Stimulated activated CD4-positive, alpha-beta T cell treated with anti-CD3 and anti-CD28 coated beads, TNF-alpha, amount 100 ng/mL, for 4 hours (primary cell): ENCODE measurements at places on chromosomes 13 and 19.

GRCh38 chr13:32669030-32669646, 82.9 kb downstream of the PDS5B start:
- DNase-seq = no peak

DNA sequence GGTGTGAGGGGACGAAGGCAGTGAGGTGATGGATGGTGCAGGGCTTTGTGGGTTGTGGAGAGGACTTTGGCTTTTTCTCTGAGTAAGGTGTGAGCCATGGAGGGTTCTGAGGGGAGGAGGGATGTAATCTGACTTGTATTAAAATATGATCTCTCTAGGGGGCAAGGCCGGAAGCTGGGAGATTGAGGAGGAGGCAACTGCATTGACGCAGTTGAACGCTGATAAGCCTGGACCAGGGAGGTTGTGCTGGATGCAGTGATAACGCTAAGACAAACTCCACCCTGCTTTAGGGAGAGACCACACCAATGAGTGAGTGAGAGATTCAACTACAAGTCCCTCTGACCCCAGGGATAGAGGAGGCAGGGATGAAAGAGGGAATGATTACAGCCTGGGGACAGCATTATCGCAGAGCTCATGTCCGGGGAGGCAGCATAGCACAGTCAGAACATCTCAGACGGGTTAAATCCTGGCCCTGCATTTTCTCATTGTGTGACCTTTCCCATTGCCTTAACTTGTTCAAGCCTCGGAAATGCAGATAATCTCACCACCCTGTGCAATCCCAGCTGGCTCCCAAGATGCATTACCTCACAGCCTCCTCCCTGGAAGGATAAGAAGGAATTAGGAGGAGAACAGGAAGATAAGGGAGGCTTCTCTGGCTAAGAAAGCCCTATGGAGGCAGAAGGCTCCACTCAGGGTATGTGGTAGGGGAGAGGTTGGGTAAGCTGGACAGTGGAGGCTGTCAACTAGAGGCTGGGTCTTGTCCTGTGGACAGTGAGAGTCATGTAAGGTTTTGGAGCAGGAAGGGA, 124.2 kb downstream of the CACNA1A start:
- no peak for DNase-seq

DNA sequence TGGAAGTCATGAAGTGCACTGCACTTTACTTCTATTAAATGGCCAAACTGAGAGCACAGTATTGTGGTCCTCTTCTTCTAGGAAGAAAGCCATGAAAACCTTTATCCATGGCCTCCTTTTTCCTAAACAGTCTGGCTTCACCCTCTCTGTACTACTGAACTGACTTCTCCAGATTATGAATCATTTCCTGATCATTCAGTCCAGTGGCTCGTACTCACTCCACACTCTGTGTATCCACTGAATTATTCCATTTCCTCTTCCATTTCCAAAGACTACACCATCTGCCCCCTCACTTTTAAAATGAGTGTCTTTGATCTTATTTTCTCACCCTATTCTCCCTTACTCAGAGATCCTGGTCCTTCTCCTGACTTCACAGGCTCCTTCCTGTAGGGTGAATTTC, 29.7 kb upstream of the FREM2 start:
- no peak for DNase-seq

GRCh38 chr19:49889687-49890348, 6.9 kb downstream of the IL4I1 start:
- peak; percentile 54 for DNase-seq

DNA sequence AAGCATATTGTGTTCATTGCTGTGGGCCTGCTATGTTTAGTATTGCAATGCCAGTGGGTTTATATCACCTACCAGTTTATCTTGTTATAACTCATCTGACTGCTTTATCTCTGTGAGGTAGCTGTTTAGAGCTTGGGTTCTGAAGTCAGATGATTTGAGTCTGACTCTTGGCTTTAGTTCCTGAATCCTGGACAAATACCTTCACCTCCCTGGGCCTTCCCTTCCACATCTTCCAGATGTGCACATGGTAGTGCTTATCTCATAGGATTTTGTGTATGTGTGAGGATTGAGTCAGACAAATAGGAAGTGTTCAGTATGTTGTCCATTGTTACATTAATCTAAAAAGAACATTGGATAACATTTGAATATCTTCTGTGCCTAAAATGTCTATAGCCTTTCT, 63.5 kb upstream of the ANKRD10 start:
- DNase-seq = no peak

DNA sequence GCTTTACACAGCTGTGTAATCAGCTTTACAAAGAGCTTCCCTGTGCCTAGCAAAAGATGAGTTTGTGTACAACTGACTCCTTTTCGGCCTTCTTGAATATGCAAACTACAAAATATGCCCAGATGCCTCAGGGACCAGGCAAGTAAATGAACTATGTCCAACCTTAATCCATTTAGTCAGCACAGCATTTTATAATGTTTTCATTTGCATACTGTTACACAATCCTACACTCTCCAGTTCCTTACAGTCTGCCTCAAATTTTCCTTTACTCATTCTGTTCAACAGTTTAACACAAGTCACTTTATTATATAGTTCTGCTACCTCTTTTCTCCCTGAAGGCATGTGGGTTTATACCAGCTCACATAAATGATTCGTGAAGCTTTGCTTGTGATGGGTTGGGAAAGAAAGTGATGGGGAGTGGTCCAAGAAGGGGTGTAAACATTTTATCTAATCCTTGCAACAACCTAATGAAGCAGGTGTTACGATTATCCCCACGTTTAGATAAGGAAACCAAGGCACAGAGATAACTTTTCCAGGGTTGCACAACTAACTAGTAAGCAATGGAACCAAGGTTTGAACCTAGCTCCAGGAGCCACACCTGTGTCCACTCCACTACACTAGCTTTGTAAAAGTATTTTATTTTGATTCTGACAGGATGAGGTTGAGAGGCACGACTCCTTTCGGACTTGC, 3.3 kb upstream of the USP12 start:
- DNase-seq = no peak

- DNase-seq = no peak
Observed at GRCh38 chr19:40234429-40235237, 8.1 kb upstream of the CCNP start.

DNA sequence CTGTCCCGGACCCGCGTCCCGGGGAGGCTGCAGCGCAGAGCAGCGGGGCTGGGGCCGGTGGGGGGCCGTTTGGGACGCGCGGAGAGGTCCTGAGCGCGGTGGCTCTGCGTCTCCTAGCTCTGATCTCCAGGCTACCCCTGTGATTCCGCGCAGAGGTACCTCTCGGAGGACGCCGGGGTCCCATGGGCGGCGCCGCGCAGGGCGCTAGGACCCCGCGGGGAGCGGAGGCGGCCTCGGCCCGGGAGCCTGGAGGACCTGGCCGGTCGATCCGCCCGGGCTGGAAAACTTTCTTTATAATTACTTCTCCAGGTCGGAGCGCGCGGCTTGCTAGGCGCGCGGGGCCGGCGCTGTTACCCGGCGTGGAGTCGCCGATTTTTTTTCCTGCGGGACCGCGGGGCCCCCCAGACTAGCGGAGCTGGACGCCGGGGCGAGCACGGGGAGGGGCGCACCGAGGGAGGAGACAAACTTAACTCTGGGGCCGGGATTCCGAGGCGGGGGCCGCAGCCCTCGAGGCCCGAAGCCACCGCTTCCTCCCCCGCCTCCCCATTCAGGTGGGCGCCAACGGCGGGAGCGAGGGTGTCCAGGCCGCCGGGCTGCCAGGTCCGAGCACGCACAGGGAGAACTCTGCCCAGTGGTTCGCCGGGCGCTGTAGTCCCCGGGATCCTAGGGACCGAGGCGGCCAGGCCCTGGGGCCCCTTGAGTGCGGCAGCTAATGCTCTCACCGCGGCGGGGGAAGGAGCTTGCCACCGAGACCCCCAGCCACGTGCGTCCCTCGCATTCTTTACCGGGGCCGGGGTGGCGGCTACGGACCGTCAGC, 848 bp upstream of the CEBPA start:
- no peak for DNase-seq

DNA sequence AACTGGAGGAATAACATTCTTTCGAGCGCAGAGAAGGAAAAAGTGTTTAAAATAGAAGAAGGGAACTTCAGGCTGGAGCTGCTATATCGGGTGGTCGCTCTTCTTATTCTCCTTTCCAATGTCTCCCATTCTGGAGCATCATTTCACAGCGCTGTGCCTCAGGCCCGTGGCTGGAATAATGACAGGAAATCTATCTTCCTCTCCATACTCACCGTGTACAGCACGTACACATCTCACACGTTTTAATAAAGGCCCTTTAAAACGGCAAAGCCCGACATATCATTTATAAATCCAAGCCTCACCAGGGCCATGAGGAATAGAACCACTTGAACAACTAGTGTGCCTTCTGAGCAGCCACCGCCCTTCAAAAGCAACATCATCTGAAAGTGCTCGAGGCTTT, 264.4 kb downstream of the TEX29 start:
- DNase-seq = no peak

- no peak for DNase-seq
Observed at GRCh38 chr13:105336706-105337576, 1198.5 kb downstream of the EFNB2 start.

GRCh38 chr13:70723732-70724131, 615.5 kb upstream of the KLHL1 start:
- DNase-seq = no peak

GRCh38 chr13:101989798-101990350, 412.0 kb downstream of the FGF14 start:
- no peak for DNase-seq

DNA sequence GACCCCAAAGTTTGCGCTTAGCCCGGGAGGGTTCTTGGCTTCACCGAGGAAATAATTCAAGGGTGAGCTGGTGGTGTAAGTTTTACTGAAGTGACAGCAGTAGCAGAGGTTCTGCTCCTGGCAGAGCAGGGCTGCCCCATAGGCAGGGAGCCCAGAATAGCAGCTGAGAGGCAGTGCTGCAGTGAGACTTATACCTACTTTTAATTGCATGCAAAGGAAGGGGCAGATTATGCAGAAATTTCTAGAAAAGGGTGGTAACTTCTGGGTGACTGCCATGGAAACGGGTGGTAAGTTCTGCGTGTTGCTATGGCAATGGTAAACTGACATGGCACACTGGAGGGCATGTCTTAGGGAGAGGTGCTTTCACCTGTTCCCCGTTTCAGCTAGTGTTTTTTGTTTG, 17.5 kb upstream of the CAMSAP3 start:
- no peak for DNase-seq

- no peak for DNase-seq
Observed at GRCh38 chr13:110012102-110012739, 225.8 kb upstream of the IRS2 start.

DNA sequence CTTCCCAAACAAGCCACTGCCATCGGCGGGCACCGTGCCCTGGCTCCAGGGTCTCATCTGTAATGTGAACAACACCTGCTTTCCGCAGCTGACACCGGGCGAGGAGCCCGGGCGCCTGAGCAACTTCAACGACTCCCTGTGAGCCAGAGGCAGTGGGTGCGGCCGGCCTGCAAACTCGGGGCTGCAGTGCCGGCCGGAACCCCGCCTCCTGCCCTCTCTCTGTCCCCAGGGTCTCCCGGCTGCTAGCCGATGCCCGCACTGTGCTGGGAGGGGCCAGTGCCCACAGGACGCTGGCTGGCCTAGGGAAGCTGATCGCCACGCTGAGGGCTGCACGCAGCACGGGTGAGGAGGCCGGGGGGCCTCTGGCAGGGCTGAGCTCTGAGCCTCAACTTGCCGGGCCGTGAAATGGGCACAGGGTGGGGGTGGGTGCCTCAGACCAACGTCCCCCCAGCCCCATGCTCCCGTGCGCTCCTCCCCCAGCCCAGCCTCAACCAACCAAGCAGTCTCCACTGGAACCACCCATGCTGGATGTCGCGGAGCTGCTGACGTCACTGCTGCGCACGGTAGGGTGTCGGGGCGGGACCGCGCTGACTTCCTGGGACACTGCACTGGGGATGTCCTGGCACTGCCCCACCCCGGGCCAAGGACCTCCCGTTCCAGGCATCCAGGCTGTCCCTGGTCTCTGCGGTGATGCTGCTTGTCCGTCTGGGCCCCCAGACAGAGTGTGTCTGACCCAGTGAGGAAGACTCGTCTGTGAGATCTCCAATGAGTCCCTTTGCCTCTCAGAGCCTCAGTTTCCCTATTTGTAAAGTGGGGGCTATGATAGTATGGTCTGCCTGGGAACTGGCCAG, 2.2 kb downstream of the ABCA7 start:
- no peak for DNase-seq

- DNase-seq = no peak
Observed at GRCh38 chr13:90455823-90456222, 891.7 kb upstream of the MIR17HG start.

GRCh38 chr19:29278716-29279115, 65.8 kb upstream of the UQCRFS1 start:
- no peak for DNase-seq

DNA sequence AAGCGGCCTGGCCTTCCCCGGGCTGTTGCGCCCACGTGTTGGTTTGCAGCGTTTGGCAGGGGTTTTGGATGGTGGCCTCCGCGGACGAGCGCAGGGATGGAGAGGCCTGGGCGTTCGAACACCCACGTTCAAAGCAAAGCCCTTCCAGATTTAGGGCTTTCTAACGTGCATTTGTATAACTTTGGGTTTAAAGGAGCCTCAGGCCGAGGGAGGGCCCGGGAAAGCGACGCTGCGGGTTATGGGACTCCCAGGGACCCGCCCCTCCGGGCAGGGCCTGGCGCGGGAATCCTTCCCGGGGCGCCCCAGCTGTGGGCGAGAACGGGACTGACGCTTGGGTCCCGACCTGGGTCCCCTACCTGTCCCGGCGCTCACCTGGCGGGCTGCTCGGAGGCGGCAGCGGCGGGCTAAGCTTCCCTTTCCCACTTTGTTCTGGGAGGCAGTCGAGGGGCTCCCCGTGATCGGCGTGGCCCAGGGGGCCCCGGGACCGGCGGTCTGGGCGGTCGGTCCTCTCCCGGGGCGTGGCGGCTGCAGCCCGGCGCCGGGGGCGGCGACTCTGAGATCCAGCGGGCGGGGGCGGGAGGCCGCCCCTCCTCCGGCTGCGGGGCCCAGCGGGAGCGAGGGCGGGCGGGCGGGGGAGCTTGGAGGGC, at the start of gene FBXO17:
Gene FBXO17 (minus strand): TSS at position 529 of the 647 bp plus-strand sequence. CDS start 25,423 bp downstream, outside the sequence.
- DNase-seq = no peak

DNA sequence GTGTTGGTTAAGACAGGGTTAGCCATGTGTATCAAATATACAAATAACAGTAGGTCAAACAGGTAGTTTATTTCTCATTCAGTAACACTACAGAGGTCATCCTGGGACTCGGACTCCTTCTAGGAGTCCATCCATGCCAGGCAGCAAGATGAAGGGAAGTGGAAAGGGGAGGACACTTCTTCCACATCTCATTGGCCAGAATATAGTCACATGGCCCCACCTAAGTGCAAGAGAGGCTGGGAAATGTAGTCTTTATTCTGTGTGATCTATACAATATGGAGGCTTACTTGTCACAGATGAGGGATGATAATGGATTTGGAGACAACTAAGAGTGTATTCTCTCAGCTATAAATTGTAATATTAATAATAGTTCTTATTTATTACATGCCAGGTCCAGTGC, 31.1 kb downstream of the RDH8 start:
- no peak for DNase-seq

DNA sequence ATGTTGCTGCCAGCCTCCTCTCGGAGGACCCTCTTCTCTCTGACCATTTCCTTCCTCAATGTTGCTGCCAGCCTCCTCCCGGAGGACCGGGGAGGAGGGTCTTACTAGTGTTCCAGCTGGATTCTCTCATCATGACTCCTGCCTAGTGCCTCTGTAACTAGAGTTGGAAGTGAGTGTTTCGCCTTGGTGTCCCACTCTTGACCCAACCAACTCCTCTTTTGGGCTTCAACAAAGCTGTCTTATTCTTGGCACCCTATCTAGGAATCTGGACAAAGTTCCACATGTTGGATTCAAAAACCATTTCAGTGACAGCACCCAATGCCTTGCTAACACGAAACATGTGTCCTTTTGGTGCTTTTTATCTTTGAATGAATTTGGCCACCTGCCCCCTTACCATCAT, 165.4 kb downstream of the GPC5 start:
- DNase-seq = no peak

GRCh38 chr13:67231289-67232000, 1.3 kb upstream of the PCDH9 start:
- no peak for DNase-seq
